ENCODE measurements at places on chromosomes 2 and 18.

DNA sequence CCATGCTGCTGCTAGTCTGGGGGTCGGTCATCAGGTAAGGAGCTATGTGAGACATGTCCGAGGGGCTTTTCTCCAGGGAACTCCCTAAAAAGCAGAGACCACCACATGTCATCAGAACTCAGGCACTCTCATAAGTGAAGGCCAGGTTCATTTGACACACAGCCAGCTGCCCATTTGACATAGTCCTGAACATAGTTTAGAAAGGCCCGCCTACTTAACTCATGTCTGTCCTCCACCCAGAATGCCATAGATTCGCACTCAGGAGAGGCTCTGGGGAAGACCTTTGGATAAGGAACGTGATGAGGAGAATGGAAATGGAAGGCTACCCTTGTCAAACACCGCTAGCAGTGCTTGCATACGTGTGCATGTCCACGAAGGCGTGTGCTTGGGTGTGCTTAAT lies 157.2 kb downstream of the PTGR3 start:
- H3K27me3 ChIP-seq = no peaks in the 10 kb centered on the region
- no peaks in the 10 kb centered on the region for H3K36me3 ChIP-seq
- no peak overlapping the region for H3K4me3 ChIP-seq
- no peaks in the 10 kb centered on the region for H3K4me1 ChIP-seq
- DNase-seq = no peak
- no peak overlapping the region for H3K27ac ChIP-seq

- no peak for DNase-seq
- H3K27ac ChIP-seq = no peak overlapping the region
- no peaks in the 10 kb centered on the region for H3K36me3 ChIP-seq
- H3K27me3 ChIP-seq = no peaks in the 10 kb centered on the region
- peaks cover 14% of the 10 kb centered on the region for H3K4me1 ChIP-seq
- no peak overlapping the region for H3K4me3 ChIP-seq
Measured at GRCh38 chr2:222701233-222701632, 29.8 kb downstream of the MOGAT1 start.

DNA sequence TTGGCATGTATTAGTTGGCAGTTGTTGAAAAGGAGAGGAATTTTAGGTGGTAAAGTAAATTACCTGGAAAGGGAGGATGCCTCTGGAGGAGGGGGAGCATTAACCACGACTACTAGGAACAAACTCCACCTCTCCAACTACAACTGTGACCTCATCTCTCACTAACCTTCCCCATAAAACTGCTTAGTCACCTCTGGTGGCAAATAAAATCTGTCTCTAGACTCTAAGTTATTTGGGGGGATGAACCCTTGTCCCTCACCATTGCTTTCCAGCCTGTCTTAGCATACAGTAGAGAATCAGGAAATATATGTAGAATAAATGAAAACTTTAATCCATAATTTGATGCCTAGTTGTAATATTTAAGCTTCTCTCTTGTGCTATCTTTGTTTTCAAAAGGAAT lies 27.6 kb upstream of the MYO1B start:
- peak; percentile 82 for DNase-seq
- peak overlapping the region; percentile 34 for H3K27ac ChIP-seq
- peaks cover 35% of the 10 kb centered on the region for H3K4me1 ChIP-seq
- H3K36me3 ChIP-seq = no peaks in the 10 kb centered on the region
- H3K27me3 ChIP-seq = no peaks in the 10 kb centered on the region
- H3K4me3 ChIP-seq = no peak overlapping the region

GRCh38 chr2:31271851-31272267 lies 37.9 kb downstream of the EHD3 start:
- H3K4me1 ChIP-seq = peaks cover 24% of the 10 kb centered on the region
- H3K27ac ChIP-seq = no peak overlapping the region
- no peaks in the 10 kb centered on the region for H3K36me3 ChIP-seq
- no peak overlapping the region for H3K4me3 ChIP-seq
- no peaks in the 10 kb centered on the region for H3K27me3 ChIP-seq
- peak; percentile 72 for DNase-seq

- H3K27me3 ChIP-seq = no peaks in the 10 kb centered on the region
- no peak overlapping the region for H3K4me3 ChIP-seq
- peak; percentile 79 for DNase-seq
- H3K4me1 ChIP-seq = peaks cover 31% of the 10 kb centered on the region
- no peak overlapping the region for H3K27ac ChIP-seq
Measured at GRCh38 chr18:55096263-55096951, 137.1 kb upstream of the CCDC68 start.

- no peak overlapping the region for H3K4me3 ChIP-seq
- peaks cover 34% of the 10 kb centered on the region for H3K4me1 ChIP-seq
- no peaks in the 10 kb centered on the region for H3K36me3 ChIP-seq
Measured at GRCh38 chr2:74742471-74742870, 88.4 kb downstream of the SEMA4F start.

GRCh38 chr18:3036108-3036507 lies 23.2 kb upstream of the LPIN2 start:
- DNase-seq = no peak
- no peak overlapping the region for H3K4me3 ChIP-seq
- no peaks in the 10 kb centered on the region for H3K27me3 ChIP-seq
- H3K27ac ChIP-seq = no peak overlapping the region
- H3K36me3 ChIP-seq = no peaks in the 10 kb centered on the region
- peaks cover 8% of the 10 kb centered on the region for H3K4me1 ChIP-seq

DNA sequence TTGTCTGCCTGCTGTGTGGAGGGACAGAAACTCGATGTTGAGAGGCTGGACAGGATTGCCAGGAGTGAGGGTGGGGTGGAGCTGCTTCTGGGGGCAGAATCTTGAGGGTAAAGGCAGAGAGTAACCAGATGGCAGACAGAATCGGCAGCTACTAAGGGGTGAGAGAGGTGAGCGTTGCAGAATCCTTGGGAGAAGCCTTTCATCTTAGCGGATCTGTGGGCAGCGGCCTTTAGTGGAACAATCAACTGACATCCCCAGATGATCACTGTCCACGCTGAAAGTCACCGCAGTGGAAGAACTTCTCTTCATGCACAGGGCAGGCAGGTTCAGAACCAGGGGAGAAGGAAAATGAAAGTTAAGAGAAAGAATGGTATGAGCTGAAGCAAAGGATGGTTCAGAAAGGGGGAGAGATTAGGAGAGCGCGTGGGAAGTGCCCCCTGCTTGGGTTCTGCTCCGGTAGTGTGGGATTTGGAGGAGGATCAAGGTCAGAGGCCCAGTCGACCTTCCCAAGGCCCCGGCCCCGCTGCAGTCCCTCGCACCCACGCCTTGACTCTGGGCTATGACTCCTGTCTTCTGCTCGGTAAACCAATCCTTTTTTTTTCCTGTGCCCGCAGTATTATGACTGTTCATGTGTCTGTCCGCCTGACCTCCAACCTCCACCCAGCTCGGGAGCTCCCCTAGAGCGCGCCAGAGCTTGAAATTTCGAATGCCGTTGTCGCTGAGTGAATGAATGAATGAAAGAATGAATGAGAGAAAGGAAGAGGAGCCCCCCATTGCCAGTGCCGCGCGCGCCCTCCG lies 584 bp downstream of the BOLA3 start:
- H3K27ac ChIP-seq = peak overlapping the region; percentile 33
- no peaks in the 10 kb centered on the region for H3K36me3 ChIP-seq
- DNase-seq = peak; percentile 80
- H3K4me1 ChIP-seq = peaks cover 7% of the 10 kb centered on the region

DNA sequence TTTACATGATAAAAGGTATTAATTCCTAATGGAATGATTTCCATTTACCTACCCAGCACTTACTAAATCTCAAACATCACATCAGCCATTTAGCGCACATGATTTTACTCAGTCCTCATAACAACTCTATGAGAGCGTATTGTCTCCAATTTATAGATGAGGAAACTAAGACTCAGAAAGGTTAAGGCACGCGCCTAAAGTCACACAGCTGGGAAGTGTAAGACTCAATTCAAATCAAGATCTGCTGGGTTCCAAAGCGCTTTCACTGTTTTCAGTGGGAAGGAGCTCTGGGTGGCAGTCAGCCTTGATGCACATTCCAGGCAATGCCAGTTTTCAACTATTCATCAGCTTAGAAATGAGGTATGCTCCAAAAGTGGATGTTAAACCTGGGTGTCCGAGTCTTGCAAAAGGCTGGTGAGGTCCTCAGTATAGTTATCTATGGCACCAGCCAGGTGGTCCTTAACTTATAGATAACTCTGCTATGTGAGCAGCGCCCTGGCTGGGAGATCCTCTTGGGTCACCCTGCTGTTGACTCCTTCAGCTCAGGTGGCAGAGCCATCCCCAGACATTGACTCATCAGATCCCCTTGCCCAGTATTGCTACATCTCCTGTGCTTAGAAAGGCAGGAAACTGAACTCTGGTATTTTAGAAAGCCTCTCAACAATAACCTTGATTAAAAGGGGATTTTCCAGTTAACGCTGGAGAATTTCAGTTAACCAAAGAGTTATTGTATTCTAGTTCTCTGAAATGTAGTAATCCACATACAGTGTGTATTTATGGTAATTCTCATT lies 47.1 kb downstream of the SLC4A1AP start:
- peaks cover 22% of the 10 kb centered on the region for H3K4me1 ChIP-seq
- no peak for DNase-seq
- H3K27me3 ChIP-seq = no peaks in the 10 kb centered on the region
- H3K36me3 ChIP-seq = no peaks in the 10 kb centered on the region
- no peak overlapping the region for H3K4me3 ChIP-seq

DNA sequence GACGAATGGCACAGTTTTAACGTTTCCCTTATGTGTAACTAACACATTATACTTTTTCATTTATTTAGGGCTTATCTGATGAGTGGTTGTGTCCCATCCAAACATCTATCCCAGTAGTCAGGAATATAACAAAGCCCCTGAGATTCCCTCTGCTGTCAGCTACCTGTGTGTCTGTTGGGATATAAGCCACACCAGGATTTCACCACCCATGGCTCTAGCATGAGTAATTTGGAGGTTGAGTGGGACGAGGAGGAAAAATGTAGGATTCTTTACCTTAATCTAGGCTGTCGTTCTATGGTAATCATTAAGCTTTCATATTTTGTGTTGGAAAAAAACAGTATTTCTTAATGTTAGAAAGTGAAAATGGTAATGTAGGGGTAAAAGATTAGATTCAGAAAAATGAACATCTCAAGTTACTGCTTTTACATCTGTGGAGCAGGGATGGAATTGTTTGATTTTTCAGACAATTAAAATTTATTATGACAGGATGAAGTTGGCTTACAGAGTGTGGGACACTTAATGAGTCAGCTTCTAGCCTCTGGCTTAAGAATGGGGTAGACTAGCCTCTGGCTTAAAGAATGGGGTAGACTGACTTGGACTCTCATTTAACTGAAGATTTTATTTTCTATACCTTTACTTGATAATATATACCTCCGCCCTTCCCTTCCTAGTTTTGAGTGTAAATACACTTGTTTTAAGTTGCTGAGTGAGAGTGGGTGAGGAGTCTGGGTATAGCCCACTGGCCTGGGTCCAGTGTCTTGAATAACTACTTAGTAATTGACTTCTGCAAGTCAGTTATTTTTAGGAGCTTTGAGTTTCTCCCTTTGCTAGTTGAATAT lies 88.5 kb upstream of the RANBP2 start:
- no peaks in the 10 kb centered on the region for H3K36me3 ChIP-seq
- H3K27me3 ChIP-seq = no peaks in the 10 kb centered on the region
- no peak overlapping the region for H3K27ac ChIP-seq

GRCh38 chr18:79915161-79916127 lies 36.0 kb downstream of the SLC66A2 start:
- H3K36me3 ChIP-seq = no peaks in the 10 kb centered on the region
- no peak for DNase-seq
- no peak overlapping the region for H3K4me3 ChIP-seq
- no peak overlapping the region for H3K27ac ChIP-seq
- no peaks in the 10 kb centered on the region for H3K4me1 ChIP-seq

DNA sequence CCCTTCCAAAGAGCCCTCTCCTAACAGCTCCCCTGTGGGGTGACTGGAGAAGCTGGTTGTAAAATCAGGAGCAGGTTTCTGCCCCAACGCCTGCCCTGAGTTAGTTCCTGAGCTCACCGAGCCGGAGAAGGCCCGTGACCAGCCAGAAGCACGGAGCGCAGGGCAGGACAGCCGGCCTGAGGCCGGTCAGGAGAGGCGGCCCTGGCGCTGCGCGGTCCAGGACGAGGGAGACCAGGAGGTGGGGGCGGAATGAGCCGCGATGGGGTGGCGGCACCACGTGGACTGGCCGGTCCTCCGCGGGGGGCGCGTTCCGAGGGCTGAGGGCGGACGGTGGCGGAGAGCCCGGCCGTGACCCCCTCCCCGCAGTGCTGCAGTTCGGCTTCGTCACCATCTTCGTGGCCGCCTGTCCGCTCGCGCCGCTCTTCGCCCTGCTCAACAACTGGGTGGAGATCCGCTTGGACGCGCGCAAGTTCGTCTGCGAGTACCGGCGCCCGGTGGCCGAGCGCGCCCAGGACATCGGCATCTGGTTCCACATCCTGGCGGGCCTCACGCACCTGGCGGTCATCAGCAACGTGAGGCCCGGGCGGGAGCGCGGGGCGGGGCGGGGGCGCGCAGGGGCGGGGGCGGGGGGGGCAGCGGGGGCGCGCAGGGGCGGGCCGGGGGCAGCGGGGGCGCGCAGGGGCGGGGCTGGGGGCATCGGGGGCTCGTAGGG lies 29.0 kb downstream of the ANO7 start:
- H3K27ac ChIP-seq = peak overlapping the region; percentile 75
- no peaks in the 10 kb centered on the region for H3K36me3 ChIP-seq
- peaks cover 16% of the 10 kb centered on the region for H3K4me1 ChIP-seq
- H3K4me3 ChIP-seq = peak overlapping the region; percentile 67
- DNase-seq = peak; percentile 88

GRCh38 chr18:11674119-11674518 lies 14.9 kb upstream of the GNAL start:
- H3K4me3 ChIP-seq = no peak overlapping the region
- H3K4me1 ChIP-seq = no peaks in the 10 kb centered on the region
- H3K36me3 ChIP-seq = no peaks in the 10 kb centered on the region
- DNase-seq = no peak
- no peak overlapping the region for H3K27ac ChIP-seq

GRCh38 chr2:142937347-142937746 lies 59.9 kb downstream of the KYNU start:
- no peaks in the 10 kb centered on the region for H3K27me3 ChIP-seq
- DNase-seq = peak; percentile 5

DNA sequence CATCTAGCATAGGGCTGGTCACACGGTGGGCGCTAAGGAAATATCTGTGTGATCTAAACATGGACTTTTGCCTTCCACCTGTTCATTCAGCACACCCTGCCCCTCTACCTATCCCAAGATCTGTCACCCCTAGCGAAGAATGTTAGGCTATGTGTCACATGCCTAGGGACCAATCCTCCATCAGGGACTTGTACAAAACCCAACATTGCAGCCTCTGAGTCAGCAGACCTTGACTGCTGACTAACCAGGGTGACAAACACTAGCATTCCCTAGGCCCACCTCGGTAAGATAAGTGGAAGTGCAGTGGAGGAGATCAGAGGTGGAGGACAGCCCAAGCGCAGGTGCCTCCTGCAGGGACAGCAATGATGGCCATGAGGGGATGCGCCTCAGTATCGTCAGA lies 99.2 kb downstream of the SOX11 start:
- H3K27me3 ChIP-seq = no peaks in the 10 kb centered on the region
- H3K27ac ChIP-seq = no peak overlapping the region
- H3K4me3 ChIP-seq = no peak overlapping the region
- no peak for DNase-seq
- no peaks in the 10 kb centered on the region for H3K36me3 ChIP-seq

GRCh38 chr2:219687272-219687671 lies 59.8 kb downstream of the SLC4A3 start:
- H3K27ac ChIP-seq = no peak overlapping the region
- 0 out of 2 replicates have a peak, but pooled peaks cover 11% of the 10 kb centered on the region for H3K27me3 ChIP-seq
- H3K4me1 ChIP-seq = peaks cover 3% of the 10 kb centered on the region
- H3K36me3 ChIP-seq = no peaks in the 10 kb centered on the region
- no peak overlapping the region for H3K4me3 ChIP-seq
- peak; percentile 31 for DNase-seq

- no peak overlapping the region for H3K4me3 ChIP-seq
- H3K36me3 ChIP-seq = no peaks in the 10 kb centered on the region
- H3K4me1 ChIP-seq = no peaks in the 10 kb centered on the region
- no peak overlapping the region for H3K27ac ChIP-seq
- peak; percentile 19 for DNase-seq
Measured at GRCh38 chr2:32825291-32825712, 121.5 kb upstream of the LTBP1 start.
